OCI-LY7 (cell line): ENCODE measurements at places on chromosomes 3 and 15. TPM values are rescaled to one million over a fixed set of nuclear protein-coding genes. Genes with fewer than 3 reads are reported as not detected.

GRCh38 chr3:12966847-12967605 lies 106.2 kb downstream of the IQSEC1 start:
- DNase-seq: no peak

DNA sequence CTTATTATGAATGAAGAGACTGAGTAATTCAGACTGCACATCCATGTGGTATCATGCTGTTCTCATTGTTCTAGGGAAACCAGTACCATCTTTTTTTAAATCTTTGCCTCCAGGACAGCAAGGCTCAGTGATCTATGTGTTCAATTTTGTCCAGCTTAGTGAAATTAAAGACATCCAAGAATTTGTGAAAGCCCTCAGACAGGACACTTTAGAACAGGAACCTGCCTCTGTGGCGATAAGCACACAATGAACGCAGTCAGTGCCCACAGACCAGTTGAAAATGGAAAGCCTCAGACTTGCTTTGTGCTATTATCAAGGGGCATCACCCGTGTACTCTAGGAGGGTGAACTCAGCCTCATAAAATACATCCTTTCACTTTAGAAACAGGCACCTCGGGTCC lies 20.1 kb downstream of the EID1 start:
- DNase-seq: no peak

DNA sequence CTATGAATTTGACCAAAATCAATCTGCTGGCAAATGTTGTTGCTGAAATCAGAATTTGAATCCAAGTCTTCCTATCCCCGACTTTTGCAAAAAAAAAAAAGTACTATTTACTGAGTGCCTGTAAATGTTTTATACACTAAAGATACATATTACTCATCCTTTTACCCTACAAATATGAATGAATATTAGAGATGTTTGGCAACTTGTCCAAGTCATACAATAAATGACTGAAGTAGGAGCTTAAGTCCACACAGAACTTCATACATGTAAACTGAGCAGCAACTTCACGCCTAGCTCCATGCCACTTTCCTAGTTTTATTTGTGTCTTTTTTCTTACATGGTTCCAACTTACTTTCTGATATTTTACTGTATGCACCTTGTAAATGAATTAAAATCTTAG lies 39.2 kb downstream of the PHC3 start:
- no peak for DNase-seq

GRCh38 chr3:51869304-51869703 lies 6.1 kb downstream of the IQCF5 start:
- no peak for DNase-seq

DNA sequence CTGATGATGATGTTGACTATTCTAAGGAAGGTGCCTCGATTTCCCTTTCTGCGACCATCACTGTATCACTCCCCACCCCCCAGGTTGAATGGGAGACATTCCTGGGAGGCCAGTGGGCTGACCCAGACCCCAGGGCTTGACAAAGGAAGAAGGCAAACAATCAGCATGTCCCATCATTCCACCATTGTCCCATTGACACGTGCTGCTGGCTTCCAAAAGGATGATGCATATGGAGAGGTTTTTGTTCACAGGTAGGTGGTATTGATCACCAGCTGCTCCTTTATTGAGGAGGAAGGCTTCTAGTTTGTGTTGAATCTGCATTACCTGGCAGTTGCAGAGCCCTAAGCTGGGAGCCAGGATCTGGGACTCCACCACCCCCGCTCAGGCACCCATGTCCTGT lies 30.4 kb downstream of the RASGRF1 start:
- DNase-seq: no peak

DNA sequence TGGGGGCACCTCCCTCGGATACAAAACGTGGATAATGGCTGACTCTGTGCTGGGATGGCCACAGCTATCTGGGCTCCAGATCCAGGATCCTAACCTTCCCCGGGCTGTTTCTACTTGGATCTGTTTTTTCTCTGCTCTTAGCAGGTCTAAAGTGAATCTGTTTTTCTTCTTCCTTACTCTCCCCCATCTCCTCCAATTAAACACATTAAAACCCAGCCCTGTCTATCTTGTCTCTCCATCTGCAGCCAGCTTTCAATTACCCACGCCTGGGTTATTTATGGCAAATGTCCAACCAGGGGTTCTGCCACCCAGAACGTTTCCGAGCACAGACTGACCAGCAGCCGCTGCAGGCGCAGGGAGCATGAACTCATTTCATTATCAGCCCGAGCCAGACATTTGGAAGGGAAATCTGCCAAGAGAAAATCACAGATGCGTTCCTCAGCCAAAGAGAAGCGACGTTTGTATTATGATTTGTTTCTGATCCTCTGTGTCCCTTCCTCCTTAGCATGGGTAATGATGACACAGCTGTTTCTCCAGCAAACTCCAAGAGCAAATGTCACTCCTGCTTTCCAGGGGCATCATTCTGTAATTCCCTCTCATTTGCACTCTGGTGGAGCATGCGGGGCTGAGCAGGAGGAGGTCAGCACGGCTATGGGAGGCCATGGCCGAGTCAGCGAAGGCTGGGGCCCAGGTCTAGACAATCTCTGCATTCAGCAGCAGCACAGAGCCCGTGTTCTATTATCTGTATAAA lies 42.0 kb downstream of the UMPS start:
- no peak for DNase-seq

DNA sequence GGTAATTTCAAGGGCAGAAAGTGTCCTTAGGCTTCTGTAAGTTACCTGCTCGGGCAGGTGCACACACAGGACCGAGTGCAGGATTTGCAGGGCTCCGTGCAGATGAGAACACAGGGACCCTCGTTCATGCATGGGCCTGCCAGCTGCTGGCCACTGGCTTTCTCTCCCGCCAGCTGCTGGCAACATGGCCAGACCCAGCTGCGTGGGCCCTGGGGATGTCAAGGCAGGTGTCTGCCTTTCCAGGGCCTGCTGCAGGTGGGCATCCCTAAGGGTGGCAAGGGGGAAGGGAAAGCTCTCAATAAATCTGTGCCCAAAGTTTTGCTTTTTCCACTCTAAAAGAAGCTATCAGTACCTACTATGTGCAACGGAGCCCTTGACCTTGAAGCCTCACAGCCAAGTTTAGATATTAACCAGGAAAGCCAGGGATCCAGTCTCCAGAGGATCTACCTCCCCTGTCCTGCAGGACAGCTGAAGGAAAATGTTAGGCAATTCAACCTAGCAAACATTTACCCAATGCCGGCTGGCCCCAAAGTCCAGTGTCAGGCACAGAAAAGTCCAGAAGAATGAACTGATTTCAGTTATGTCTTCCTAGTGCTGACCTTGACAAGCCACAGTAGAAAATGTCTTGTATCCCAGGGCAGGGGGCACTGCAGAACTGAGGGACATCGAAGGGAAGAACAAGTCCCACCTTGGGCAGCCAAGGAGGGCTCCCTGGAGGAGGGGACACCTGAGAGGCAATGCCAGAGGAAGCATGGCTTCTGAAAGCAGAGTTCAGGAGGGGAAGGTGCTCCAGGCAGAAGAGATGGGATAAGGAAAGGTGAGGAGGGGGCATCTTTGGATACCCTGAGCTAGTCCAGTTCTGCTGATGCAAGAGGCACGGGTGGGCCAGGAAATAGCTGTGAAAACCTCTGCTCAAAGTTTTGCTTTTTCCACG lies 26.4 kb downstream of the NUP210 start:
- no peak for DNase-seq

DNA sequence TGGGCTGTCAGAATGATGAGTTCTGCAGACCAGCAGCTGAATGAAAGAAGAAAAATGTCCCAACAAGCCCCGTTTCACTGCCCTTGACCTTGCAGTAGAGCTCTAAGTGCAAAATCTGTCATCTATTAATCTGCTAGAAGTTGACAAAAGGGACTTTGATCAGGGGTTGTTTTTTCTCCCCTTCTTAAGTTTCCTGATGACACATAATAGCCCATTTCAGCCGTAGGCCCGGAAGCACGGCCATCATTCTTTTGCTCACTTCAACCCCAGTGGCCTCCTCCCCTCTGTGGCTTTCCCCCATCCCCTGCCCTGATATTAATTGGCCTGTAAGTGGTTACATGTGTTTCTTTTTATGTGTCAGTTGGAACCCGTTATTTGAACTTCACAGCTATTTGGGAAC lies 298.9 kb downstream of the RPLP1 start:
- DNase-seq: no peak

- no peak for DNase-seq
Observed at GRCh38 chr3:140509534-140509933, 168.3 kb upstream of the TRIM42 start.

DNA sequence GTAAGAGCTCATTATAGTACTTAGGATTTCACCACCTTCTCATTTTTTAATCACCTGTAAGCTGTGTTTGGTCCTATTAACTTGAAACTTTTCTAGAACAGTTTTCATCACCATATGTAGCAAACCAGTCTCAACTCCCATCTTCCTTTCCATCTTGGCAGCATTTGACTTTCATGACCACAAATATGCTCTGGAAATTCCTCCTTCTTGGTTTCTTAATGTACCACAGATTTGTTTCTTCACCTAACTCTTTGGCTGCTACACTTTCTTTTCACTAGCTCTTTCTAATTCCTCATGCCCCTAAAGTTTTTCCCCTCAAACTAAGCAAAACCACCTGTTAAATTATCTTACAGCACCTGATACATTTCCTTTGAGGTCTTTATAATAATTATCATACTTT lies 13.2 kb upstream of the NMB start:
- no peak for DNase-seq

GRCh38 chr3:88141458-88142083 lies 8.2 kb upstream of the C3orf38 start:
- no peak for DNase-seq

- DNase-seq: peak; percentile 39
Observed at GRCh38 chr15:48332642-48333034, 1.4 kb downstream of the DUT start.

- peak; percentile 53 for DNase-seq
Observed at GRCh38 chr3:10783360-10784351, 32.4 kb upstream of the SLC6A11 start.

DNA sequence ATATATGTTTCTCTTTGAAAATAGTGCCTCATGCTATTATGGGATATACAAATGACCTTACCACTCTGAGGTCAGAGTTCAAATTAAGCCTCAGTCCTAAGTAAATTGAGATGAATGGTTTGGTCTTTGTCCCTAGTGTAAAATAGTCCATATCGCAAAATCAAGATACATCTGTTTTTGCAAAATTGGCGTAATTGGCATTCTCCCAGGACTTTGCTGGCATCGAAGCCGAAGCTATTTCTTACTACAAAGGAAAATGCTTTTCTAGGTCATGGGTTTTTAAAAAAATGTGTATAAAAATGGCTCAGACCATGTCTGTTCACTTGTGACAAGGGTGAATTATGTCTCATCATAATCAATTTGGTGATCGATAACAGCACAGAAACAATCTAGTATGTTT lies 25.9 kb downstream of the ROBO2 start:
- no peak for DNase-seq

DNA sequence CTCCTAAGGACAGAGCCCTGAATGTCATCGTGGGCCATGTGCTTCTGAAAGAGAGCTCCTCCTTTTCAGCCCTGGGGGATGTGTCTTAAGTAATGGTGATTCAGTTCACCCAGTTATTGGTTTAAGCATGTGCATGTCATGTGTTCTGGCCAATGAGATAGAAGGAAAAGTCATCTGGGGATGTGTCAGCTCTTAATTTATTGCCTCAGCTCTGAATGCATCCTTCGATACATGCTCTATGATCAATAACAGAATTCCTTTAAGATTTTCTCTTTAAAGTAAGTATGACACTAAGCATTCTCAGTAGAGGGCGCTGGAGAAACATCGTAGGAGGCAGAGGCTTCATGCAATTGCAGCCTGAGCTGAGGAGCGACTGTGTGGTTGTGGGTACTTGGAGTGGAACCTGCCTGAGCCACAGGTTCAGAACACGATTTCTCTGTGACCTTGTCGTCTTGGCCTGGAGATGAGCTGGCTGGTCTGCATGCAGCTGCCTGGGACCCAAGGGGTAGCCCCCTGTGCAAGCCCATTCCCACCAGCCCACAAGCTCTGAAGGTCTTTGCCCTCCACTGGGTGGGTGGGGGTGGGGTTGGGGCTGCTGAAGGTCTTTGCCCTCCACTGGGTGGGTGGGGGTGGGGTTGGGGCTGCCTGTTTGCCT lies 69.5 kb downstream of the C3orf38 start:
- peak; percentile 81 for DNase-seq

GRCh38 chr3:82163907-82164520 lies 402.6 kb upstream of the GBE1 start:
- peak; percentile 19 for DNase-seq

- peak; percentile 28 for DNase-seq
Observed at GRCh38 chr3:65342084-65342683, 654.4 kb upstream of the ADAMTS9 start.

GRCh38 chr3:54185740-54186139 lies 63.4 kb downstream of the CACNA2D3 start:
- no peak for DNase-seq

- peak; percentile 41 for DNase-seq
Observed at GRCh38 chr3:72265256-72266015, 480.5 kb upstream of the PROK2 start.

The LHFPL4 gene
- total RNA-seq: not detected in 2 replicates

The ARGFX gene
- total RNA-seq: not detected in 2 replicates

The PLA2G4E gene
- not detected in 2 replicates for total RNA-seq

The ROPN1 gene
- total RNA-seq: not detected in 2 replicates

The MCF2L2 gene
- 8.0 and 8.1 TPM in 2 replicates for total RNA-seq

The ASB14 gene
- not detected in 2 replicates for total RNA-seq

The FOXL2 gene
- not detected in 2 replicates for total RNA-seq

The SPINK8 gene
- not detected in 2 replicates for total RNA-seq

The LTK gene
- total RNA-seq: 0.11 TPM in 2 replicates

The IL16 gene
- 76.0 and 85.1 TPM in 2 replicates for total RNA-seq

The MST1R gene
- 0.17 and 0.38 TPM in 2 replicates for total RNA-seq

The ISG20 gene
- 244 and 310 TPM in 2 replicates for total RNA-seq

The OCA2 gene
- not detected in 2 replicates for total RNA-seq
